ENCODE measurements at places on chromosomes 12 and 14. TPM values are rescaled to one million over a fixed set of nuclear protein-coding genes. Genes with fewer than 3 reads are reported as not detected.

The AP5M1 gene
- 43.5 TPM for total RNA-seq

The REP15 gene
- 2.4 TPM for total RNA-seq

DNA sequence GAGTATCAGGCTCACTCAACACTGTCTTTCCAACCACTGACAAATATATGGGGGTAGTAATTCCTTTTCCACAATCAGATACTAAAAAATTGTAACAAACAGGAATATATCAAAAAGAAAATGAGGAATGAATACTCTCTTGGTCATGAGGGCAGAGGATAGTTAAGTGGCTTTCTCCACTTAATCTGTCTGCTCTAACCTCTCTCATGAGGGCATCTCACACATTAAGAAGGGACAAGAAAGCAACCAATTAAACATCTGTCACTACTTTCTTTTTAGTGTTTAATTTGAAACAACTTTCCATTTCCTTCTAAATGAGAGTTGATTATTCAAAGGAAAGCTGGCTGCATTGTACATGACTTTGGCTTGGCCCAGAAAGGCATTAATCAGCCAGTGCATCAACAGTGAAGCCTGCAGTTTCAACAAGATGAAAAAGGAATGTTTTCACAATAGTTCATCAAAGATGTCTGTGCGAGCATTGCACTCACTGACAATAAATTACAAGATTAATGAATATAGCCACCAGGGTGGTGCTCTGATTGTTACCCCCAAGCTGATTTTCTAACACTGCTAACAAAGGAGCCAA, 142.0 kb downstream of the SEC23A start:
- H3K4me3 ChIP-seq = no peak overlapping the region
- no peaks in the 10 kb centered on the region for H3K27me3 ChIP-seq
- H3K4me1 ChIP-seq = no peaks in the 10 kb centered on the region
- no peak for DNase-seq
- no peak overlapping the region for H3K27ac ChIP-seq

DNA sequence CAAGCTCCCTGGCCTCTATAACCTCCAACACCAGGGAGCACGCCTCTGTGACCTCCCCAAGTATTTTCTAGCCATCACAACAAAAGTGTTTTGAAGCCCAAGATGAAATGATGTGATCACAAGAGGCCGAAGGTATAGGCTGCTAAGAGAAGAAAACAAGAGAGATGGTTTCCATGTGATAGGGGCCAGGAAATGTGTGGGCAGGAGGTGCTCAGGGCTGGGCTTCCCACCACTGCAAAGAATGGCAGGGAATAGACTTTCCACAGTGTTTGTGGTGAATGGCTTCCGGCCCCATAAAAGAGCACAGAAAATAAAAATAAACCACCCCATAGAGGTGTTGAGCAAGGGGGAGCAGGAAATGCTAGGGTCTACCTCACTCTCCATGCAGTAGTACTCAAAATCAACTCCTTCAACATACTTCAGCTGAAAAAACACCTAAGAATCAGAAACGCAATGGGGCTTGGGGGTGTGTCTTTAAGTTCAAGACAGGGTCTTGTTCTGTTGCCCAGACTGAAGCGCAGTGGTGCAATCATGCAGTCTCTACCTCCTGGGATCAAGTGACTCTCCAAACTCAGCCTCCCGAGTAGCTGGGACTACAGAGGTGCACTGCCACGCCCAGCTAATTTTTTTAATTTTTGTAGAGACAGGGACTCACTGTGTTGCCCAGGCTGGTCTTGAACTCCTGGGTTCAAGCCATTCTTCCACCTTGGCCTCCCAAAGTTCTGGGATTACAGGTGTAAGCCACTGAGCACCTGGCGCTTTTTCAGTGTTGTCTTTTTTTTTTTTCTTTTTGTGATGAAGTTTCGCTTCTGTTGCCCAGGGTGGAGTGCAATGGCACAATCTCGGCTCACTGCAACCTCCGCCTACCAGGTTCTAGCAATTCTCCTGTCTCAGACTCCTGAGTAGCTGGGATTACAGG, 27.1 kb downstream of the DAD1 start:
- peaks cover 58% of the 10 kb centered on the region for H3K4me1 ChIP-seq
- H3K4me3 ChIP-seq = no peak overlapping the region
- no peaks in the 10 kb centered on the region for H3K27me3 ChIP-seq
- peak; percentile 77 for DNase-seq
- H3K36me3 ChIP-seq = no peaks in the 10 kb centered on the region

DNA sequence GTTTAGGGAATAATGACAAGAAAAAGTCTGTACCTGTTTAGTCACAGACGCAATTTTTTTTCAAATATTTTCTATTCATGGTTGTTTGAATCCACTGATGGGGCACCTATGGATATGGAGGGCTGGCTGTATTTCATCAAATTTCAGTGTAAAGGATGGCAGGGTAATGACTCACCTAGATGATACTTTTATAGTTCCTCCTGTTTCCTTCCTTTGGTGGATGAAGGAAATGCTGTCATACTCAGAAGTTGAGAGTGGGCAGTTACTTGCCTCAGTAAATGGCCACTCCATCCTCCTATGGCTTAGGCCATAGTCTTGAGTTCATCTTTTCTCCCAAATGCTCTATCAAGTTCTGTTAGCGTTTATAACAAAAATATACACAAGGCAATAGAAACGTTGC, 18.9 kb upstream of the C12orf71 start:
- H3K4me1 ChIP-seq = no peaks in the 10 kb centered on the region
- no peaks in the 10 kb centered on the region for H3K27me3 ChIP-seq
- DNase-seq = no peak
- no peak overlapping the region for H3K27ac ChIP-seq
- H3K4me3 ChIP-seq = no peak overlapping the region

GRCh38 chr12:28876196-28876798, 272.8 kb upstream of the FAR2 start:
- H3K4me1 ChIP-seq = no peaks in the 10 kb centered on the region
- no peak overlapping the region for H3K27ac ChIP-seq
- H3K36me3 ChIP-seq = no peaks in the 10 kb centered on the region
- H3K27me3 ChIP-seq = no peaks in the 10 kb centered on the region
- no peak for DNase-seq

DNA sequence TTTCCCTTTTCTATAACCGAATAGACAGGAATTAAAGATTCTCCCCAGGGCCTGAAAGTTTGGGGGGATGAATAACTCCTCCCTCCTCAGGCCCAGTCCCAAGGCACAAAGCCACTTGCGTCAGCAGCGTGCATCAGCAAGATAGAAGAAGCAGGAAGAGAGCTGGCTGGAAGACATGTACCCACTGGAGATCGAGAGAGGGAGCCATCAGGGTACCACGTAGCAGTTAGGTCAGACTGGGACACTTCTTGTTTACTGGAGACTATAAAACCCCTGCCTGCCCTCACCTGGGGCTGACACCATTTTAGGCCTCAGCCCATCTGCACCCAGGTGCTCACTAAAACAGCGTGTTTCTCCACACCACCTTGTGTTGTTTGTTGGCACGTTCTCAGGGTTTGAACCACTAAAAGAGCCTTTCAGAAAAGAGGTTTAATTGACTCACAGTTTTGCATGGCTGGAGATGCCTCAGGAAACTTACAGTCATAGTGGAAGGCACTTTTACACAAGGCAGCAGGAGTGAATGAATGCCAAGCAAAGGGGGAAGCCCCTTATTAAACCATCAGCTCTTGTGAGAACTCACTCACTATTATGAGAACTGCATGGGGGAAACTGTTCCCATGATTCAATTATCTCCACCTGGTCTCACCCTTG, 93.2 kb downstream of the TMTC3 start:
- H3K4me3 ChIP-seq = no peak overlapping the region
- H3K27ac ChIP-seq = no peak overlapping the region
- no peaks in the 10 kb centered on the region for H3K36me3 ChIP-seq

Measured in left lung (tissue), 14 donors.